NCI-H187 (cell line): ENCODE measurements at places on chromosomes 5 and 9.

GRCh38 chr5:127572930-127573329 lies 55.5 kb downstream of the PRRC1 start:
- DNase-seq = no peak

- no peak for DNase-seq
Measured at GRCh38 chr9:98456156-98456613, 200.7 kb upstream of the TBC1D2 start.

GRCh38 chr5:168312606-168313295 lies 21.3 kb downstream of the WWC1 start:
- no peak for DNase-seq

DNA sequence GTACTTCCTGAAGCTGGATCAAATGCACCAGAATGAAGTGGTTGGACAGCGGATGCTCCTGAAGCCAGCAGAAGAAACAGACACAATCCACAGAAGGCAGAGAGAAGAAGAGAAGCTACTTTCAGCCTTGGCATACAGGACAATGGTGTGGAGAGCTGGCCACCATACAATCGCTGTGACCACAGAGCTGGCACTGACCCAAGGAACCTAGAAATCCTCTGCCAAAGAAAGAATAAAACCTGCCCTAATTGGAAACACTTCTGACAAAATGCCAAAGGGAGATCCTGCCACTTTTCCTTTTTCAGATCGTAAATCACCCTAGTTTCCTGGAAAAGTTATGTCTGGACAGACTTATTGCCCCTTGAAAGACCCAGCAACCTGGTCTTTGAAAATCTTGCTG lies 77.8 kb downstream of the BAAT start:
- no peak for DNase-seq

DNA sequence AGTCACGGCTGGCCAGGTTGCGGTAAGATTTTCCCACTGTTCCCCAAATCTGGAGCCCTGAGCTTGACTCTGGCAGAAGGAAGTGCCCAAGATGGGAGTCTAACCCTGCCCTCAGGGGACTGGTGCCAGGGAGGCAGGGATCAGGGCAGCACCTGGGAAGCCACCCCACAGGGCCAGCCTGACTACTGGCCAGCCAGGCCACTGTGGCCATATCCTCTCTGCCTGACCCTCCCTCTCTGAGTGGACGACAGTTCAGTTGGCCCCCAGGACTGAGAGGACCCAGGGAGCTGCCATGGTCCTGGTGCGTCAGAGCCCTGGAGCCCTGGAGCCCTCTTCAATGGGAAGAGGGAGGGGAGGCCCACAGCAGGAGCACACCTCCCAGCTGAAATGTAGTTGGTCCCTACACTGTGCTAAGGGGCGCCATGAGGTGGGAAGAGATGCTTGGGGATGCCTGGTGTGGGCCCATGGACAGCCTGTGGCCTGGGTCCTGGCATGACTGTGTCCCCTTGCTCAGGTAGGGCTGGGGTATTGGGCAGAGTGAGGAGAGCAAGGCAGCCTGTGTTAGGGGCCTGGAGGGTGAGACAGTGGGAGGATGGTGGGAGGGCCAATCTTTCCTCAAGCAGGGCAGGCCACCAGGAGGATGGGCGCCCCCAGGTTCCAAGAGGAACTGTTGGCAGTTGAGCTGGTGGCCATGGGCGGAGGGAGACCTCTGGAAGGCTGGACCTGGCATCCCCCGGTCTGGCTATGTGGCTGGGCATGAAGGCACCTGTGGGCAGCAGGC lies 81.1 kb downstream of the PHF2 start:
- DNase-seq = no peak

GRCh38 chr9:83294816-83295215 lies 231.9 kb upstream of the RASEF start:
- DNase-seq = no peak

DNA sequence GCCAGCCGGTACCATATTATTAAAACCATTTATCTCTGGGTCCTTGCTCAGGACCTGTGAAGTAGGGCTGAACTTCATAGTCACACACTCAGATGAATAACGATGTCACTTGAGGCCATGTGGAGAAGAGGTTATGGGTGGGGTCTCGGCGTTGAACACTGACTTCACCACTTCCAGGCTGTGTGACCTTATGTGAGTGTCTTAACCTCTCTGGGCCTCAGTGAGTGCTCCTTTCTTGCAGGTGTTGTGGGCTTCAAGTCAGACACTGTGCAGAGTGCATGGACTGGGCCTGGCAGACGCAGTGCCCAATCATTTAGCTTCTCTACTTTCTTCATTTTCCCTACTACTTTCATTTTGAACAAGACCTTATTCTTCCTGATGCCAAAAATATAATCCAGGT lies 278.8 kb downstream of the PBX3 start:
- DNase-seq = no peak

DNA sequence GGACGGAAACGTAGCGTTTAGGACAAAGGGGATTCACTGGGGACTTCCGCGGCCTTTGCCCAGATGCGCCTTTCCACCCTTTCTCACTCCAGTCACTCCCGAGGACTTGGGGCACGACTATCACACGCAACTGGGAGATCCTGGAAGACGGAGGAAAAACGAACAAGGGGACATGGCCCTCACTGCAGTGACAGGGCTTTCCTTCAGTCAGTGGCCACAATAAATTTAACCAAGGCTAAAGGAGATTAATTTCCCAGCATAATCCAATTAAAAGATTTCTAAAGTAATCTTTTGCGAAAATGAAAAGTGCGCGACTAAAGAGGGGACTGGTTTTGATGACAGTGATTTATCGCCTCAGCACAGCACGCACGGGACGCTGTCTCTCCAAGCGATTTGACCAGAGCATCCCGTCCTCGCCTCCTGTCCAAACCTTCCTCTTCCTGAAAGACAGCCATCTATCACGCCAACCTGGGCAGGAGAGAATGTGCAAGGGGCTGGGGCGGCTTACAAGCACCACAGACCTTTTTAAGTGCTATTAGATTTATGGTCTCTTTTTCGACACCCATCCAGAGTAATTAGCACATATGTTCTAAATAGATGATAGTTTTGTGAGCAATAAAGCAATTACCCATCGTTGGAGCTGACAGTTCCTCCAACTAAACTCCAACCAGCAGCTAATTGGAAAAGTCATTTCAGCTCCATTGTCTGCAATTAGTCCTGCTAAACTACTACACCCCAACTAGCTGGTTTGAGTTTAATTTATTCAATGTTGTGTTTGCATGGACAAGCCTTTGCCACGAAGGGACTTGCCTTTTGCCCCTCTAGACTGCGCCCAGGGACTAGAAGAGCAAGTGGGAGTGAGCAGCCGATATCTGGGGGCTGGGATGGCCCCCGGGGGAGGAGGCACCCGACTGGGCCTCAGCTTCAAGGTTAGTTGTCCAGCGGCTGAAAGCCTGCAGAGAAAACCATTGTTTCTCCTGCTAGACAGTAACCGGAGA lies 7.4 kb downstream of the NR2F1-AS1 start:
- DNase-seq = no peak

GRCh38 chr9:110006657-110007056 lies 201.3 kb downstream of the C9orf152 start:
- no peak for DNase-seq

- no peak for DNase-seq
Measured at GRCh38 chr5:135324897-135325650, 74.0 kb downstream of the MACROH2A1 start.
